ENCODE measurements at places on chromosomes 3 and 15.

- DNase-seq = no peak
Measured at GRCh38 chr15:101538996-101539395, 49.5 kb upstream of the PCSK6 start.

- DNase-seq = no peak
Measured at GRCh38 chr3:22587446-22587845, 615.7 kb upstream of the UBE2E2 start.

DNA sequence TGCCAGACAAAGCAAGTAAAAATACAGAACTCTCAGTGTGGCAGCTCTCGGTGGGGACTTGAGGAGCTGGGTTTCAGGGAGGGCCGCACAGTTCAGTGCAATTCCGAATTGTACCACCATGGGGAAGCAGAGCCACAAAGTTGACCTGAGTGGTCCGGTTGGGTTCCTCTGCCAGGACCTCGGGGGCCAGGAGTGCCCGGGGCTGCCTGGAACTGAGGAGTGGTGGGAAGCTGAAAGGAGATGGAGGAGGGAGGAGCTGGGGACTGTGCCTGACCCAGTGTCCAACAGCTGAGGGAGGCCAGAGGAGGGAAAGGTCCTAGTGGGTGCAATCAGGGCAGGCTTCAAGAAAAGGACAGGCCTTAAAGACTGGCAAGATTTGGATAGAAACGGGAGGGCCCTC, 32.2 kb upstream of the TRH start:
- DNase-seq = no peak

GRCh38 chr3:4078903-4079302, 224.3 kb upstream of the SETMAR start:
- DNase-seq = no peak

- no peak for DNase-seq
Measured at GRCh38 chr3:128324911-128325592, 141.6 kb downstream of the DNAJB8 start.

GRCh38 chr3:49593041-49593440, 38.8 kb downstream of the BSN start:
- DNase-seq = no peak

GRCh38 chr3:183491109-183491922, 62.9 kb upstream of the MCF2L2 start:
- DNase-seq = no peak

GRCh38 chr3:44529927-44530326, 25.1 kb upstream of the ZKSCAN7 start:
- no peak for DNase-seq

GRCh38 chr3:121482660-121483059, 63.1 kb downstream of the POLQ start:
- DNase-seq = no peak

DNA sequence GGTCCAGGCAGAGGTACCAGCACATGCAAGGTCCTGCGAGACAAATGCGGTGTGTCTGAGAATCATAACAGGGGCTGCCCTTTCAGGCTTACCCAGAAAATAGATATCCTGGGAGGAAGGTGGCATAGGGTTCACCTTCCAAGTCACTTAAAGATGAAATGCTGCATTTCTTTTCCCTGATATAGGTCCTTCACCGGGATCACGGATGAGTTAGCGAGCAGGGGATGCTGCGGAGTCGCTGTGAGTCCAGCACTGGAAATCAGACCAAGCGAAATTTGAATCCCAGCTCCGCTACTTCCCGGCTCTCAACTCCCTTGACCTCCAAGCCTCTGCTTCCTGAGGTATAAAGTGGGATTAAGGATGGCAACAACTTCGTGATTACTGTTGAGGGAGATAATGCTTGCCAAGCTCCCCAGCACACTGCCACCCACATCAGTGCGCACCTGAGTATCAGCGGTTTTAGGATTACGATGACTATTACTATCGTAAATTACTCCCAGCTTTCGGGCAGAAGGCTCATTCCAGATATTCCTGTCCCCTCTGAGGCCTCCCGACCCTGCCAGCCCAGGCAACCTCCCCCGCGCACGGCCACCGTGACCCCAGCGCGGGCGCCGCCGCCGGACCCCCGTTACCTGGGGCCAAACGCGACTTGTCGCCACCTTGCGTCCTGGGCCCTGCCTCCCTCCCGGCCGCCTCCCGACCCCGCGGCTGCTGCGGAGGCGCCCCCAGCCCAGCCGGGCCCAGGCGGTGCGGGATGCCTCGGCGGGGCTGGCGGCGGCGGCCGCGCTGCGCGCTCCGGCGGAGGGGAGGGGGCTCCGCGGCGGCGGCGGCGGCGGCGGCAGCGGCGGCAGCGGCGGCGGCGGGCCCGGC, 589 bp upstream of the GPR27 start:
- DNase-seq = no peak

- no peak for DNase-seq
Measured at GRCh38 chr15:77027697-77028450, 32.9 kb downstream of the PSTPIP1 start.

- no peak for DNase-seq
Measured at GRCh38 chr3:36302626-36303025, 77.7 kb upstream of the STAC start.

DNA sequence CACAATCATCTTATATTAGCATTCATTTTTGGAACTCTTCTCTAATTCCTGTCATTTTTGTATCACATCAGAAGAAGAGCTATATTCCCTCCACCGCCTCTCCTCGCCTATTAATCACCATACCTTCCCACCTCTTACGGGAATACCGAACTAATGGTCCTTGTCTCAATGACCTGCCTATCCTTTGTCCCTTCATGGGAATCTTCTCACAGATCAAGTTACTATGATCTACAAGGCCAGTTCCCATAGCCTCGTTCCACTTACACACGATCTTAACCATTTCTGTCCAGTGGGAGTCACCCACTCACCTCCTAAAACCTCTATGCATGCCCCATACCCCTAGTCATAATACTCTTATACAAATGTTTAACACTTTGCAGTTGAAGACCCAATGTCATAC, 342.6 kb upstream of the TPRG1 start:
- DNase-seq = no peak

- no peak for DNase-seq
Measured at GRCh38 chr3:3739330-3740060, 59.7 kb upstream of the LRRN1 start.

- no peak for DNase-seq
Measured at GRCh38 chr3:195260280-195260905, 10.6 kb downstream of the XXYLT1 start.

DNA sequence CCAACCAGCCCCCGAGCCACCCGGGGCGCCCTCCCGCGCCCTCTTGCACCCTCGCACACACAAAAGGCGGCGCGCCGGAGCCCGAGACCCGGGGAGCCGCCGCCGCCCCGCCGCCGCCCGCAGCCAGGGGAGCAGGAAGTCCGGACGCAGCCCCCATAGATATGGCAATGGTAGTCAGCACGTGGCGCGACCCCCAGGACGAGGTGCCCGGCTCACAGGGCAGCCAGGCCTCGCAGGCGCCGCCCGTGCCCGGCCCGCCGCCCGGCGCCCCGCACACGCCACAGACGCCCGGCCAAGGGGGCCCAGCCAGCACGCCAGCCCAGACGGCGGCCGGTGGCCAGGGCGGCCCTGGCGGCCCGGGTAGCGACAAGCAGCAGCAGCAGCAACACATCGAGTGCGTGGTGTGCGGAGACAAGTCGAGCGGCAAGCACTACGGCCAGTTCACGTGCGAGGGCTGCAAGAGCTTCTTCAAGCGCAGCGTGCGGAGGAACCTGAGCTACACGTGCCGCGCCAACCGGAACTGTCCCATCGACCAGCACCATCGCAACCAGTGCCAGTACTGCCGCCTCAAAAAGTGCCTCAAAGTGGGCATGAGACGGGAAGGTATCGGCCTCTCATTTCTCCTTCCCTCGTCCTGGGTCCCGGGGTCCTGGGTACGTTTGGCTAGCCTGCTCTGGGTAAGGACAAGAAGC, 1.6 kb downstream of the NR2F2 start:
- no peak for DNase-seq

GRCh38 chr3:98185180-98185579, 18.7 kb downstream of the OR5H15 start:
- no peak for DNase-seq

- no peak for DNase-seq
Measured at GRCh38 chr3:148211725-148212124, 486.0 kb upstream of the AGTR1 start.

GRCh38 chr3:124266487-124266886, 274.6 kb upstream of the ROPN1 start:
- no peak for DNase-seq

DNA sequence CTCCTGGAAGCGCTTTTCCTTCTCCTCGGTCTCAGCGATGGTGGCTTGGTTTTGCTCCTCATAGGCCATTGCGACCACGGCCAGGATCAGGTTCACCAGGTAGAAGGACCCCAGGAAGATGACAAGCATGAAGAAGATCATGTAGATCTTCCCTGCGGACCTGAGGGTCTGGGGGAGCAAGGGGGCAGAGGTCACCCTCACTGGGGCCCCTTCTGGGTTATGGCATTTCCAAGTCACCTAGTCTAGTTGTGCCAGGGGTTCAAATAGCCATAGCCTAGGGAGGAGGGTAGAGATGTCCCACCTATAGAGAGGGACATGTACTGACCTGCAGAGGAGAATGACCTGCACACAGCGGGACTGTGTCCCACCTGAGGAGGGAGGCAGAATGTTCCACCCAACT, 43.5 kb downstream of the SCN5A start:
- no peak for DNase-seq

GRCh38 chr3:129829640-129830039, 63.9 kb downstream of the TMCC1 start:
- no peak for DNase-seq

DNA sequence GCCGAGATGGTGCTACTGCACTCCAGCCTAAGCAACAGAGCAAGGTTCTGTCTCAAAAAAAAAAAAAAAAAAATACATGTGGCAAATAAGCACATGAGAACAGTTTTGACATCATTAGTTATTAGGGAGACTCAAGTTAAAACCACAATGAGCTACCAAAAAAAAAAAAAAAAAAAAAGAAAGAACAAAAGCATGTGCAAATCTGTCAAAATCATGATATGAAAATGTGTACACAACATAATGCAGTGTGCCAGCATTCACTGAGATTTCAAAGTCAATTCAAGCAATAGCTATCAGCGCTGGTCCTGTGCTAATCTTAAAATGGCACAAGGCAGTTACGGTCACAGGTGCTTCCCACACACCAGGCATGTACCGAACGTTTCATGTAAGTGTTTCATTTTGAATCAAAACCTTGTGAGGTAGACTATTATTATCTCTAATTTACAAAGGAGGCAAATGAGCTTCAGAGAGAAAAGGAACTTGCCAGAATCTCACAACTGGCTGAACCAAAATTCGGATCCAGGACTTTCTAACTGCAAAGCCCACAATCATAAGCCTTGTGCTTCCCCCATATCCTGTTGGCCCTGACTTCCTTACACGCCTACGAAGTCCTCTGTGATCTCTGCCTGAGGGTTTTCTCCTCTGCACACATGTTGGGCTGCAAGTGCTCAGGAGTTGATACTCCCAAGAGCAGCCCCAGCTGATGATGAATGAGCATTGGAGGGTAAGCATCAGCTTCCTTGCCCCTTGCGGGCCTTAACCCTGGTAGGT, 200.1 kb upstream of the PROK2 start:
- no peak for DNase-seq

- no peak for DNase-seq
Measured at GRCh38 chr3:193545304-193545703, 9.4 kb downstream of the ATP13A4 start.

DNA sequence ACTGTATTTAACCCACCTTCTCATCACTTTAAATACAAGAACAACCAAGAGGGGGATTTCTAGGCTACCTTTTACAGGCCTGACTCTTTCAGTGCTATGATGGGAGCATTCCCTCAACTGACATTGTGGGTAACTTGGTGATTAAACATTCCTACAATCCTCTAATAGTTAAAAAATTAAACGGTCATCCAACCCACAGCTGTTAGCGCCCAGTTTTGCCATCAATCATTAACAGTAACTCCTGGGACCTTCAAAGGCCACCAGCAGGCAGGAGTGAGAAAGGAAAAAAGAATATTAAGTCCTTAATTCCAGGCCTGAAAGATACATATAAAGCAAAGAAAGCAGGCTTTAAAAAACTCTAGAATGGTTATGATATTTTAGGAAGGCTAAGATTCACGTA, 512.1 kb downstream of the MAGI1 start:
- DNase-seq = no peak

DNA sequence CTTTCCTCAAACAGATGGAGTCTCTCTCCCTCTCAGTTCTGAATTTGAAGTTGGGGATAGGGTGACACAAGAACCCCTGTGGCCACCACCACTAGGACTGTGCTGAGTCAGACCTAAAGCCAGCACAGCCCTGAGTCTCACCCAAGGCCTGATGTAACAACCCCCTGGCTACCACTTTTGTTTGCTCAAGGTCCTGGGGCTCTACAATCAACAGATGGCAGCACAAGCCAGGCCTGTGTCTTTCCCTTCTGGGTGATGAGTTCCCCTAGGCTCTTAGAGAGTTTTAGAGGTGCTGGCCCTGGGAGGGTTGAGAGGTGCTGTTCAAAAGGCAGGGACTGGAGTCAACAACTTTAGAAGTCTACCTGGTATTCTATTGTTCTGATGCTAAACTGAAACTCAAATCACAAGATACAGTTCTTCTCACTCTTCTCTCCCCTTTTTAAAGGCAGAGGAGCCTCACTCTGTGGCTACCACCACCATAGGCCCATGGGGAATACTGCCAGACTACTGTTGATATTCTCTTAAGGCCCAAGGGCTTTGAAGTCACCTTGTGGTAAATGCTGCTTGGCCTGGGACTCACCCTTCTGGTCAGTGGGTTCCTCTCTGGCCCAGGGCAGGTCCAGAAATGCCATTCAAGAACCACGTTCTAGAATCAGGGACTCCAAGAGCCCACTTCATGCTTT, 6.5 kb downstream of the OR5K4 start:
- no peak for DNase-seq

DNA sequence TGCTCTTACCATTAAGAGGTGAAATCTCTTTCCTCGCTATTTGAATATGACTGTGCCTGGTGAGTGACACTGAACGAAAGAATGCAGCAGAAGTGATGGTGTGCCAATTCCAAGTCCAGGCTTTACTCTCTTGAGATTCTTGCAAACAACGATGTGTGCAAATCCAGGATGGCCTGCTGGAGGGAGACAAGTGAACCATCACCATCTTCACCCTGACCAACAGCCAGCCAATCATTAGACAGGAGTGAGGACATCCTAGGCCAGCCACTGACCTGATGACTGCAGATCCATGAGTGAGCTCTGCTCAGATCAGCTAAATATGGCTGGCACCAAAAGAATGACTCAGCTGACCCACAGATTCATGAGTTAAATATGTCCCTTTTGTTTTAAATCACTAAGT, 878.0 kb downstream of the PDCD6IP start:
- no peak for DNase-seq
